ENCODE measurements at places on chromosomes 3 and 15. TPM values are rescaled to one million over a fixed set of nuclear protein-coding genes. Genes with fewer than 3 reads are reported as not detected.
A peak's percentile ranks its signal among the peaks of the same experiment; 100 is the strongest.

GRCh38 chr3:86989006-86989405 lies 1.9 kb downstream of the VGLL3 start:
- no peak for DNase-seq

The OR5K2 gene
- not detected for total RNA-seq

DNA sequence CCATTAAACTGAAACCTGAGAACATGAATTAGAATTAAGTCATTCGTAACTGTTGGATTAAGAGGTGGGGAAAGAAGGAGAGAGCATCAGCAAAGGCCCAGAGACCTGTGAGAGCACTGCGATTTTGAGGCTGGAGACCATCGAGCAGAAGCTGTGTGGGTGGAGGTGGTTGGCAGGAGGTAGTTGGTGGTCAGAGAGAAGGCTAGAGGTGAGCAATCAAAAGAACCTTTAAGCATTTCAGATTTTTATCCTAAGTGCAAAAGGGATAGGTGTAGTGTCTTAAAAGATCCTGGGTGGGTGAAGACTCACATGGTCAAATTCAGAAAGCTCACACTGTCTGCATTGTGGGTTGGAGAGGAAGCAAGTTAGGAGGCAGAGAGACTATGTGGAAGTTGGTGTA lies 65.1 kb upstream of the TEX264 start:
- DNase-seq = no peak

GRCh38 chr15:52658955-52659354 lies 20.2 kb downstream of the ATOSA start:
- no peak for DNase-seq

DNA sequence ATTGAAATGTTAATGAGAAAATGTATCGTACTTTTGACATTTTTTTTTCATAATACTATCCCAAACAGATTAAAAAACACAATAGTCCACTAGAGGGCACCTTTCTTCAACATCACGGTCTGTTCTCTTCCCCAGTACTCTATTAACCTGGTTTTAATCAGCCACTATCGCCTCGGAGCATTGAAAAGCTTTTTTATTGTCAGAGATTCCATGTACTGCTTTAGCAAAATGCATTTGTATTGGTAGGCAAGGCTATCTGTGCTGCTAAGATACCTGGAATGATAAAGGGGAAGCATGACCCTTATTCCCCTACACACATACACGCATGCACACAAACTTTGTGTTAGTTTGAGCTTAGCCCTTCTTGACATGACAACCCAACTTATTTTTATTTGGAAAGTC lies 160.1 kb upstream of the IL12A start:
- DNase-seq = peak; percentile 83

- DNase-seq = no peak
Measured at GRCh38 chr15:80611543-80612080, 83.5 kb upstream of the ABHD17C start.

The FAM98B gene
- total RNA-seq = 16.0 TPM

Measured in tongue (tissue), 3 donors.